ENCODE measurements at places on chromosomes 16 and 17.
A peak's percentile ranks its signal among the peaks of the same experiment; 100 is the strongest.

- no peak for DNase-seq
Measured at GRCh38 chr17:51585514-51586104, 325.3 kb downstream of the UTP18 start.

DNA sequence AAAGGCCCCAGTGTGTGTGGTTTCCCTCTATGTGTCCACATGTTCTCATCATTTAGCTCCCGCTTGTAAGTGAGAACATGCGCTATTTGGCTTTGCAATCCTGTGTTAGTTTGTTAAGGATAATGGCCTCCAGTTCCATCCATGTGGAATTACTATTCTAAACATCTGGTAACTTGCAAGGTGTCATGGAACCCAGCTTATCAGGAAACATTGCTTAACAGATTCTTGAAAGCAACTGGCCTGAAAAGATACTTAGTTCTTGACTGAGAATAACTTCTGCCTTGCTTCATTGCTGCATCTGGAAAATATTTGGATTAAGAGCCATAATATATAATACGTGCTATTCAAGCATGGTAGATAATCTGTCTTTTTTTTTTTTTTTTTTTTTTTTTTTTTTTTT is 27.8 kb downstream of the PAFAH1B1 start:
- DNase-seq: no peak

- no peak for DNase-seq
Measured at GRCh38 chr17:27481327-27481726, 25.1 kb downstream of the KSR1 start.

DNA sequence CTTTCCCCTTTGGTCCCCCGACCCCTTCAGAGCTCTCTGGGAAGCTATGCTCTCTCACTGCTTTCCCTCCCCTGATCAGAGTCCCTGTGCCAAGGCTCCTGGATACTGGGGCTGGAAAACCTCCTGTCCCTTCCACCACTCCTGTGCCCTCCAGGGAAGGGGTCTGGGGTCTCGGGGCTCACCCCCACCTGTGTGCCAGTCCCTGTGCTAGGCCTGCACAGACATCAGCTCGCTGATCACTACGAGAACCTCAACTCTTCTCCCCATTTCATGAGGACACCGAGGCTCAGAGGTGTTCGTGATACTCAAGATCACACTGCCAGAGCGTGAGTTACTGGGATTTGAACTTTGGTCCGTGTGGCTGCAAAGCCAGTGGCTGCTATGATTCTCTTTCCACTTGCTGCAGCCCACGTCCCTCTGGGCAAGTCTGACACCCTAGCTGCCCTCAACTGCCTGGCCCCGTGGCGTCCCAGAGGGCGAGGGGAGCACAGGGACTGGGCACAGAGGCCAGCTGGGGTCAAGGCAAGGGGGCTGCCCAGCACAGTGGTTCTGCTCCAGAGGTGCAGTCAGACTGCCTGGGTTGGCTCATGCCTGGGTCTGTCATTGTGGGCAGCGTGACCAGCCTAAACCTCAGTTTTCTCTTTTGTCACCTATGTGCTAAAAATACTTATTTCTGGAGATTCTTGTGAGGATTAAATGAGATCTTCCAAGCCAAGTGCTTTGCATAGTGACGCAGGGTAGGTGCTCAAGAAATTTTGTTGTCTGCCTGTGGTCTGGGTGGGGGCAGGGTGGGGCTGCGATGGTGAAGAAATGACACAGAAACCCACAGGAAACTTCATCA is 43.8 kb upstream of the TOB1 start:
- DNase-seq: no peak

DNA sequence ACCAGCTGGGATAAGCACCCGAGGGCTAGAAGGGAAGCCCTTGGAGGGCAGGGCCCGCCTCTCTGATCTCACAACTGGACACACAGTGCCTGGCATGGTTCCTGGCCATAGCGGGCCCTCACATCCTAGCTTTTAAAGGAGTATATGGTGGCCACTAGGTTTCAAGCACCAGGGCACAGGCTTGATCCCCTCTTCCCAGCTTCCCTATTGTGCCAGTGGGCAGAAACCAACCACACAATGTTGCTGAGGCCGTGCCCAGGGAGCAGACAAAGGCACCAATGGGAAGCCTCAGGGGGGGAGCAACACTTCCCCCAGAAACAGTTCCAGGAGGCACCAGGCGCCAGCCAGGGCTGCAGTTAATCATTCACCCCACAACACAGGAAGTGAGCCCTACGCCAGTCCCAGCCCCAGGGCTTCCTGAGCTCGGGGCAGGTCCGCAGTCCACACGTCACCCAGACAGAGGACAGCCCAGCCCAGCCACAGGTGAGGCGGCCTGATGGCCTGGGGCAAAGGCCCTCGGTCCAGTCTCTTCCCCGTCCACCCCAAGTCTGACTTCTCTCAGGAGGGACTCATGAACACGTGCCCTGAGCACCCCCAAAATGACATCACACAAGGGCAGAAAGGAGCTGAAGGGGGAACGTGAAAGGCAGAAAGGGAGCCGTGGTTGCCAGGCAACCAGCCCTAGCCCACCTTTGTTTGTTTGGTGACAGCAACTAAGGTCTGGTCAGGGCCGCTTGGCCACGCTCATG is 12.8 kb downstream of the SMIM5 start:
- DNase-seq: no peak

- peak; percentile 9 for DNase-seq
Measured at GRCh38 chr17:60827943-60828342, 150.3 kb downstream of the BCAS3 start.

- DNase-seq: no peak
Measured at GRCh38 chr16:49658531-49658930, 197.4 kb downstream of the ZNF423 start.

- DNase-seq: peak; percentile 49
Measured at GRCh38 chr16:85653290-85653891, 35.4 kb downstream of the GINS2 start.

DNA sequence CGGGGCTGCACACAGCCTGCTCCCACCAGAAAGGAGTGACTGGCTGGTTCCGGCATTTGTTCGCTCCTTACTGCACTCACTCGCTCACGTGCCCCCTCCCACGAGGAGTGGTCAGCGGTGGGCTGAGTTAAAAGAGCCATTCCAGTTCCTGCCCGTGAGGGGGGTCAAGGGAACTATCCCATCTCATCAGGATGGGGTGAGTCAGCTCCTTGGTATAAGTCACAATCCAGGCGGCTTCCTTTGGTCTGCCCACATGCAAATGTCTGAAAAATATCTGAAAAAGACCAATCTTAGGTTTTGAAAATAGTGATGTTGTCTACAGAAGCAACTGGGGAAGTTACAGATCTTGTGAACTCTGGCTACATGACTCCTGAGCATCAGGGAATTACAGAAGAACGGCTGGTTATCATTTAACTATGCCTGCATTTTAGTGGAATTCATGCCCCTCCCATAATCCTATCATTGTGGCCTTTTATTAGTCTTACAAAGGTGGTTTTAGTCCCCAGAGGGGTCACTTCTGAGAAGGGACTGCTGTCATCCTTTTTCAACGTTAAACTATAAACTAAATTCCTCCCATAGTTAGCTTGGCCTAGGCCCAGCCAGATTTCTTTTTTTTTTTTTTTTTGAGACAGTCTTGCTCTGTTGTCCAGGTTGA is 9.8 kb upstream of the TNFSF12 start:
- DNase-seq: no peak

DNA sequence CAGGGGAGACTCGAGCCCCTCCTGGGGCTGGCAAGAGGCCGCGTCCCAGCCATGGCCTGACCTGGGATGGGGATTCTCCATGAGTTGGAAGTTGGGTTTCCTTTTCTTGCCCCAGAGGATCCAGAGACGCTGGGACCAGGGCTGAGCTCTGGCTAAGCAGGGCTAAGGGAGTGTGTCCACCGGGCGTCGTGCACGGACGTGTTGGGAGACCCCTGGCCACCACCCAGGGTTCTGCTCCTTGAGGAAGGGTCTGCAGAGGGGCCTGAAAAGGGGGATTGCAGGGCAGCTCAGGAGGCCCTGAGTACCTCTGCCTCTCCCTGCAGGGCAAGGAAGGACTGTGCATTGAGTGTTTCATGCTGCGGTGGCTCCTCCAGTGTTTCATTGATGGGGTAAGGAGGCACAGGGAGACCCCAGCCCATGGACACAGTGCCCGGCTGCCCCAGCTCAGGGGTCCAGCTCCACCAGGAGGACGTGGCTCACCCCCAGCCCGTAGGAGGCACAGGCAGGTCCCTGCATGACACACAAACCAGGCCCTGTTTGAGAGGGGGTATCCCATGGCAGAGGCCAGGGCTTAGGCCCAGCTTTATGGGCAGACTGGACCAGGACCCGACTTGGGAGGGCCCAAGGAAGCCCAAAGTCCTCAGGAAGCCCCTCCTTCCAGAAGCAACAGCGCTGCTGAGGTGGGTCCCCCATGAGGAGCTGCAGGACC is 47.5 kb downstream of the USP22 start:
- no peak for DNase-seq

GRCh38 chr16:75231570-75231969 is 12.8 kb downstream of the CTRB1 start:
- no peak for DNase-seq

DNA sequence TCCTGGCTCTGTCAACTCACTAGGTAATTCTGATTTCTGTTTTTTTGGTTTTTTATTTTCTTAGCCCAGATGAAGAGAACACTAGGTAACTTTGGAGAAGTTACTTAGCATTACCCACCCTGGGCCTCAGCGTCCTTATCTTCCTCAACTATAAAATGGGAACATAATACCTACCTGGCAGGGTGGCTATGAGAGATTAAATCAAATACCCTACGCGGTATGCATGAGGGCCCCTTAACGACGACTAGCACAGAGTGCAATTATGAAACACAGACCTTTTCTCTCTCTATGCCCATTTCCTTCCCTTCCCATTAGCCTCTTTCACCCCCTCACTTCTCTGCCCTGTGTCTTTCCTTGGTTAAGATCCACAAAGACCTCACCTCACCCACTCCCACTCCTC is 11.1 kb downstream of the XPO6 start:
- no peak for DNase-seq

- no peak for DNase-seq
Measured at GRCh38 chr16:68166264-68166663, 69.7 kb downstream of the ESRP2 start.

GRCh38 chr16:57225978-57226377 is 19.1 kb upstream of the ARL2BP start:
- DNase-seq: no peak

- DNase-seq: peak; percentile 80
Measured at GRCh38 chr17:37813751-37814150, 68.9 kb upstream of the HNF1B start.

- no peak for DNase-seq
Measured at GRCh38 chr17:64337676-64338075, 53.0 kb downstream of the PECAM1 start.

GRCh38 chr17:59437791-59438281 is 106.4 kb downstream of the YPEL2 start:
- no peak for DNase-seq

DNA sequence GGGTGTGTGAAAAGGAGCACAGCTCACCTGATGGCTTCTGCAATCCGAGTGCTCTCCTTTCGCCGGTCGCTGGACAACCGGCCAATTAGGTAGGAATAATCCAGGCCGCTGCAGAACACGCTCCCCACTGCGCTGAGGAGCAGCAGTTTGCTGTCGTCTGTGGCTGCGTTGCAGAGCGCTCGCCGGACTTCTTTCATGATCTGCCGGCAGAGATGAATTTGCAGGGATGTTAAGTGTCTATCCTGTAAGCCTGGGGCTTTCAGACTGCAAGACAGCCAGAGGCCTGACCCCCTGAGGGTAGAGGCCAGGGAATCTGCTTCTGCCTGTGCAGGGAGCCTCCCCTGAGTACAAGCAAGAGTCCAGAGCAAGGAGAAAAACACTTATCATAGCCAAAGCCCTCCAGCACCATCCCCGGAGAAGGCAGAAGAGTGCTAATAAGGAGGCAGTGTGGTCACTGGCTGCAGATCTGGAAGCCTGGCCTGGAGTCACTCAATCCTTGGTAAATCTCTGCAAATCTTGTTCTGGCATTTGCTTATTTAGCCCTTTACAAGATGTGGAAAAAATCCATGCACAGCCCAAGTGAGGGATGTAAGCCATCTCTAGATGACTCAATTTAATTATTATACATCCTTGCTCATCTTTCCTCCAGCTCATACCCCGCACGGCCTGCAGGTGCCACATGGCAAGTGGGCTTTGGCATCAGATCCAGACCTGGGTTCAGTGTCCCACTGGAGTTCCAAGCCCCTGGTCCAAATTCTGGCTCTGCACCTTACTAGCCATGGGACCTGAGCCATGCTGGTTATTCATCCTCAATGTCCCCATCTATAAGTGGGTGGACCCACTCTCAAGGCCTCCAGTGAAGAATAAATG is 80.2 kb downstream of the DYNLRB2 start:
- DNase-seq: no peak

- DNase-seq: no peak
Measured at GRCh38 chr16:73951481-73951880, 345.1 kb upstream of the PSMD7 start.

DNA sequence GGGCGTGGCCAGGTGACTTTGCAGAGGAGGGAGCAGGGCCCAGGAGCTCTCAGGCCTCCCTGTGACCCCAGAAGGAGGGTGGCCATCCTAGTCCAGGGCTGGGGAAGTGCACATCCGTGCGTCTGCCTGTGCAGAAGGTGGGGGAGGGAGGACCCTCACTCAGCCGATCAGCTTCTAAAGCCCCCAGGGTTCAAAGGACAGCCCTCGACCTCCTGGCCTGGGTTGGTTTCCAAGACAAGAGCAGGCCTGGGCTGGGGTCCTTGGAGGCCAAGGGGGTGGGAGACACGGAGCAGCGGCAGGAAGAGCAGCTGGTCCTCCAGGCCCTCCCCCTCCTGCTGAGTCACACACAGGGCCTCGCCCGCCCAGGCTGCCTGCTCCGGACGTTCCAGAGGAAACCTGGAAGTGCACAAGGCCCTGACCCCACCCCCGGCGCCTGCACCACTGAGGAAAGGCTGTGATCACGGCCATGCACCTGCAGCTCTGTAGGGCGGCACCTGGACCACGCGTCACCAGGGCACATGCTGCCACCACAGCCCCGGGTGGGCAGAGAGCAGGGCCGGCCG is 67.1 kb upstream of the ZNF469 start:
- peak; percentile 72 for DNase-seq

DNA sequence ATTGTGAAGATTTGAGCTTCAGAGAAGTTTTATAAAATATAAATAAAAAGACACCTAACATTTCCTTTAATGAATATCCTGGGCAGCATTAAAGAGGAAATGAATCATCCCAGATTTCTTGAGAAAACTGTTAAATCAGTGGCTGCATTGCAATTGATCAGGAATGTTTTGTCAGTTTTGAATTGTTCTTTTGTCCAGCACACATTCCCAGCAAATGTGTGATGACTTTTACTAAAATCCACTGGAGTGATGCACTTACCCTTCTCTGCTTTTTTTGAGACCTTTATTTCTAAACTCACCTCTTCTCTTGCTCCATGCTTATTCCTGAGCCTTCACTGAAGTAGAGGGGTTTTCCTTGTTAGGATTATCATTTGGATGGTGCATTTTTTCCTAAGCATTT is 1307.2 kb downstream of the CDH8 start:
- DNase-seq: no peak

DNA sequence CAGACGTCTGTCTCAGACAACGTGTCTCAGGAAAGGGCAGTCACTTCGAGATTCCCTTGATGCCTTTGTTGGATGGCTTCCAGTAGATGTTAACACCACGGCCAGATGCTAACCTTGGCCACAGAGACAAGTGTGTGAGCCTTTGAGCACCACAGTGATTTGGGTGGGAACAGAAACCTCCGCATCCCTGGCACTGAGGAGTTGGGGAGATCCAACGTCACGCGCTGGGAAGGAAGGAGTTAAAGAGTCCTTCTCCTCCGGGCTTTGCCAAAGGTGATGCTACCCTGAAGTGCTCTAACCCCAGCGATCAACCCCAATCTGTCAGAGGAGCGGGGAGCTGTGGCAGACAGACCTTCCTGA is 3.0 kb upstream of the ABR start:
- no peak for DNase-seq
